ENCODE measurements at places on chromosomes 1 and 21.

DNA sequence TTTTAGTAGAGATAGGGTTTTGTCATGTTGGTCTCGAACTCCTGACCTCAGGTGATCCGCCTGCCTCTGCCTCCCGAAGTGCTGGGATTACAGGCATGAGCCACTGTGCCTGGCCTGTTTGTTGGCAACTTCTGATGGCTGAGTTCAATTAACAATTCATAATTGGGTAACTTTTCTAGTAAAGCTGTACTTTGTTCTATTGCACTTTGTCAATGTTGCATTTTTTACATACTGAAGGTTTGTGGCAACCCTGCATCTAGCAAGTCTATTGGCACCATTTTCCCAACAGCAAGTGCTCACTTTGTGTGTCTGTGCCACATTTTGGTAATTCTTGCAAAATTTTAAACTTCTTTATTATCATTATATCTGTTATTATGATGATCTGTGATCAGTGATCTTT is 64.5 kb upstream of the USP24 start:
- no peak for DNase-seq

GRCh38 chr1:33242652-33243051 is 13.6 kb upstream of the ZNF362 start:
- no peak for DNase-seq

- DNase-seq, result peak; percentile 75
Measured at GRCh38 chr21:41366522-41367151, 4.8 kb downstream of the MX2 start.

GRCh38 chr1:178539291-178539690 is 26.4 kb downstream of the TEX35 start:
- no peak for DNase-seq

DNA sequence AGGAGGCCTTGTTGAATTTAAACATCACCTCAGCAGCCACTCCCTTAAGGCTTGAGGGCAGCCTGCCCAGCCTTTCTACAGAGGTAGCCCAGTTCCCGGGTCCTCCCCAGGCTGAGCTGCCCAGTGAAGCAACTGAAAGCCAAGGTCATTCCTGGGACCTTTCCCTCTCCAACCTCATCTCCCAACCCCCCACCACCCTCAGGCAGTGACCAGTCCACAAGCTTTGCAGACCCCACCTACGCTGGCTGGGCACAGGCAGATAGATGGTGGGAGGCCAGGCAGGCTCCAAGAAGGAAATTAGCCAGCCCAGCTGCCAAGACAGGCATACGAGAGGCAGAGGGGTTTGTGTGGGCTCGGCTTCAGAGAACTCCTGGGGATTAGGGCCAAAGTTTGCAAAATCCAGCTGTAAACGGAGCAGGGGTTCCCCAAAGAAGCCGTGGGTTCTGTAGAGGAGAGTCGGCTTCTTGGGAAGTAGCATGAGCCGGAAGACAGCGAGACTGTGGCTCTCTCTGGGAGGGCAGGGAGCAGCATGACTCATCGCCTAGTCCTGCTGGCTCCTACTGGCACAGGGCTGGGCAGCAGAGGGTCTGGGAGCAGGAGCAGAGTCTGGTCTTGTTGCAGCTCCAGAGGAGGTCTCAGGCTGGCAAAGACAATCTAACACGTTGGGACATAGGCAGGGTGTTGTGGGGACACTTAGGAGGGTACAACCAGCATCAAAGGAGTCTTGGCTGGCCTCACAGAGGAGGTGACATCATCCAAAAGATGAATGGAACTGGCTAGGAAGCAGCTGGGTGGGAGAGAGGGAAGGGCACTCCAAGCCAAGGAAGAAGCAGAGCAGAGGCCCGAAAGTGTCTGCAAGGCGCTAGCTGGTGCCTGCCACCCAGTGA is 2.8 kb upstream of the ZC3H12A start:
- DNase-seq, result peak; percentile 95

DNA sequence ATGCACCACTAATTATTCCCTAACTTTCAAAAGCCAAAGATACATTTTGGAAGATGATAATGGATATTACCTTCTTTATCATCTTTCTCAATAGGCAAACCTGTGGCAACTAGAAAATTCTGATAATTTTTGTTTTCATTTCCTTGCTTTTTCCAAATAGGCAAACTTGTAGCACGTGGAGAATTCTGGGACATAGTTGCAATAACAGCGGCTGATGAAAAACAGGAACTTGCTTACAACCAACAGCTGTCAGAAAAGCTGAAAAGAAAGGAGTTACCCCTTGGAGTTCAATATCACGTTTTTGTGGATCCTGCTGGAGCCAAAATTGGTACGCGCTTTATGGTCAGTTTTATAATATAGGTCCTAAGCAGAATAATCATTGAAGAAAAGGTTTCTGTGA is 1.5 kb downstream of the FPGT start:
- no peak for DNase-seq

GRCh38 chr1:82227306-82228095 is 426.8 kb downstream of the ADGRL2 start:
- no peak for DNase-seq

GRCh38 chr1:177423090-177423489 is 252.3 kb downstream of the BRINP2 start:
- no peak for DNase-seq

GRCh38 chr1:157948312-157949073 is 45.0 kb upstream of the KIRREL1 start:
- DNase-seq, result peak; percentile 81

DNA sequence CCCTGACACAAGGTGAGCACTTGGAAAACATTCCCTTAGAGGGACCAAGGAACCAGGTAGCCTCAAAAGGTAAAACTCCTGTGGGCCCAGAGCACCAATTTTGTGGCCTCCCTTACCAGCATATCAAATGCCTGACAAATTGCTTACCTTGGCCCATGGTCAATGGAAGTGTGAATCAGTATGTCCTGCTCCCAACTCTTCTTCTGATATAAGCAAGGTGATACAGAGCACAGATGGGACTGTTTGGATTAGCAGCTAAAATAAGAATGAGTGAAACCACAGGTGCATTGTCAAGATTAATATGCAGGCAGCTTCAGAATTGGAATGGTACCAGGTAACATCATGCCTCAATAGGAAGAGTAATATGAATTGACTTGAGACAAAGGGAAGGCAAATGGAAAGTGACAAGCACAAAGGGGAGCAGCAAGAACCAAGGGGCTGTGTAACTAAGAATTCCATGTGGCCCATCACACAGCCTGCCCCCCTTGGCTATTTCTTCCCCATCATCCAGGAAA is 156.8 kb upstream of the KCND3 start:
- DNase-seq, result no peak

- no peak for DNase-seq
Measured at GRCh38 chr21:32474179-32475059, 61.9 kb downstream of the EVA1C start.

DNA sequence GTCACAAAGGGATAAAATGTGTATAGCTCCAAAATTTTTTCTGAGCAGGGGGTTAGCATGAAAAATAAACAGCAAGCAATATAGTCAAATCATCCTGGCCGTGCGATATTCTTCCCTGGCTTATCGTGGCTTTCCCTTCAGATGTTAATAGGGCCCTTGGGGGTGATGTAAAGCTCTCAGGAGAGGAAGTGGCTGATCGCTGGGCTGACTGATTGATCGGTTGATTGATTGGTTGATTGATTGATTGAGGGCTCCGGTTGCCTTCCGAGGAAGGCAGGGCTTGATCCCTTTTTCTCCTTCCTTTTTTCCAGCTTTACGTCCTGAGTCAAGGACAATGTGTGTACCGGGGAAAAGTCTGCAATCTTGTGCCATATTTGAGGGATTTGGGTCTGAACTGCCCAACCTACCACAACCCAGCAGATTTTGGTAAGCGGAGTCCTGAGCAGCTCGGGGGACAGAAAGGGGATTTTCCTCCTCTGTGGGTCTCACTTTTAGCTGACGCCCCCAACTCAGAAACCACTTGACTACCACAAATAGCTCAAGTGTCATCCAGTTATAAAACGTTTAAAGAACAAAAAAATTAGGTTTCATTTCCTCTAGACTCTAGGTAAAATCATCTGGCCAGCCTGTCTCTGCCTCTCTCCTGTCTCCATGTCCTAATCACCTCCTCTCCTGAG is 29.5 kb downstream of the TFF3 start:
- DNase-seq, result no peak

DNA sequence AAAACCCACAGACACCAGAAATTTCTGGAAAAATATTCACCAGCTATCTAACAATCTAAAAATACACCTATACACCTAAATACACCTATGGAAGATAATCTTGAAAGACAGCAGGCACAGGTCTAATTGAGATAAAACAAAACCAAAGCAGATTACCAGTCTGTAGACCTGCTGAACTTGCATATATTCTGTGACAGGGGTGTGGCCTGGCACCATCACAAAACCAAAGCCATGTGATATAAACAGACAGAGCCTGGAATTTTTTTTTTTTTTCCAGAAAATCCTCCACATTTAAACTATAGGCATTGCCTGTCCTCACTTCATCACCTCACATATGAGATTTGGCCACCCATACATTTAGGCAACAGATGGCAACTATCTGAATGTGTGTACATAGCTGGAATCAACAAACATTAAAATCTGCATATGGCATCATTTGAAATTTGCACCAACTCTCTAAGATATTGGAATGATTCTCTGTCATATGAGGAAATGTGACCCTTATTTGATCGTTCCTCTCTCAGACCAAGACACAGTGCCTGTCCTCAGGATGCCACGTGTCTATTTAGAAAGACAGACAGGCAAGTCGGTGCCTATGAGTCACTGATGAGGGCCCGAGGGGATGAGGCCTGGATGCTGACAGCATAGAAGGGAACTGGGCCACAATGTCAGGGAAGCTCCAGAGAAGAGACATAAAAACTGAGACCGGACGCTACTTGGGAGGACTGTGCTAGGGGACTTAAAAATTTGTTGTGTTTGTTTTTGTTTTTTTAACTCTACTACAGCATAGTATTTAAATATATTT is 32.6 kb downstream of the NMNAT2 start:
- no peak for DNase-seq

- no peak for DNase-seq
Measured at GRCh38 chr1:223496883-223497282, 103.7 kb downstream of the CCDC185 start.

- no peak for DNase-seq
Measured at GRCh38 chr1:162297208-162297607, 79.4 kb downstream of the SPATA46 start.

GRCh38 chr1:170296211-170296610 is 150.5 kb downstream of the NTMT2 start:
- no peak for DNase-seq

- DNase-seq, result no peak
Measured at GRCh38 chr1:230563591-230563990, 78.7 kb upstream of the COG2 start.

GRCh38 chr1:40712405-40712944 is 21.0 kb downstream of the NFYC start:
- DNase-seq, result no peak

DNA sequence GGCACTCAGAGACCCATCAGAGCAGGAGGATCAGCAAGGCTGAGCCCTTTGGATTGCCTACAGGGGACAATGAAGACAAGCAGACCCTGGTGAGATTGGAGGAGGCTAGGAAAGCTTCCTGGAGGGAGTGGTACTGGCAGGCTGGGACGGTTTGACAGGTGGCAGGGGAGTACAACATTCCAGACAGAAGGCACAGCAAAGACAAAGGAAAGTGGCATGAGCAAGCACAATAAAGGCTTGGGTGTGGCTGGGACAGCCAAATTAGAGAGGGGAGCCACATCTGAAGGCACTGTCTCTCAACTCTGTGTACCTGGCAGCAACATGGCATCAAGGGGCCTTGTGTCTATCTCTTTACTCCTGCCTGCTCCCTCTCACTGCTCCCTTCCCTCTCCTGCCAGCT is 38.2 kb downstream of the DMAP1 start:
- DNase-seq, result no peak

- no peak for DNase-seq
Measured at GRCh38 chr1:225915538-225915991, 8.5 kb downstream of the PYCR2 start.

GRCh38 chr1:172149346-172149745 is 271.1 kb upstream of the C1orf105 start:
- DNase-seq, result no peak

GRCh38 chr1:65691152-65691900 is 101.4 kb upstream of the PDE4B start:
- no peak for DNase-seq

DNA sequence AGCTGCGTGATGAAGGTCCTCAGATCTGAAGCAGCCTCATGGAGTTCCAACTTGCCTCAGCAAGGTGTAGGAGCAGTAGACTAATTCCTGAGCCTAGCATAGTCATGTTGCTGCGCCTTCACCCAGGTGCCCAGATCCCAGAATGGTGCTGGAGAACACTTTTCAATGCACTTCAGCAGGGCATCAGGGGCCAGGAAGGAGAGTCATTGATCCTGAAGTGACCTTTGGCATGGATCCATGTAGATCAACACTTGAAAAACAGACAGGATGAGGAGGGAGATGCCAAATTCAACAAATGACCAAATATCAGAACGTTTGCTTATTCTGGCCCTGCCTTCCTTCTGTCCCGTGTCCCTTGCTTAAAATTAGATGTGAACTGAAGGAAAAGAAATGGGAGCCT is 91.9 kb downstream of the LEPR start:
- DNase-seq, result no peak

GRCh38 chr1:175548774-175549173 is 194.6 kb downstream of the TNR start:
- DNase-seq, result no peak

- no peak for DNase-seq
Measured at GRCh38 chr1:93818570-93818959, 60.4 kb downstream of the DNTTIP2 start.

DNA sequence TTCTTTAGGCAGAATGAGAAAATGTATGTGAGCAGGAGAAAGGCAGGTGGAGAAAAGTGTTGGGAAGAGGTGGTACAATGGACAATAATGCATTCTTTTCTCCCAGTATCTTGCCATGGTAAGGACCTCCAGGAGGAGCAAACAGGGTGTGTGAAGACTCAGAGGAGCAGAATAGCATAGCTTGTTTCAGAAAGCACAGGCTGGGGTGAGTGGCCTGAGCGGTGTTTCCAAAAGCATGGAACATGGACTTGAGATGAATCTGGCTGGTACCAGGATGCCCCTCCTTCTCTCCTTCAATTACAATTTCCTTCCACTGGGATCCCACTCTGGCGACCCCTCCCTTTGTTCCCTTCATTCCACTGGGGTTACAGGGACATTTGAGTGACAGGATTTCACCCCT is 123.4 kb upstream of the TNR start:
- DNase-seq, result no peak

GRCh38 chr1:12454406-12455391 is 163.3 kb downstream of the DHRS3 start:
- peak; percentile 49 for DNase-seq

GRCh38 chr1:204697893-204698292 is 12.4 kb upstream of the LRRN2 start:
- DNase-seq, result no peak

DNA sequence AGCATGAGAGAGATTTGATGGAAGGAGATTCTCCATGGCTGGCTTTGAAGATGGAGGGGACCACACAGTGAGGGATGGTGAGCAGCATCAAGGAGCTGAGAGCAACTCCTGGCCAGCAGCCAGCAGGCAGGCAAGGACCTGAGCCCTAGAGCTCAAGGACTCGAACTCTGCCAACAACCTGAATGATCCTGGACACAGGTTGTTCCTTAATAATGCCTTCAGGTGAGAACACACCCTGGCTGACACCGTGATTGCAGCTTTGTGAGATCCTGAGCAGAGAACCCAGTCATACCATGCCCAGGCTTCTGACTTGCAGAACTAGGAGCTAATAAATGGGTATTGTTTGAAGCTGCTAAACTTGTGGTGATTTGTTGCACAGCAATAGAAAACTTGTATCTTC is 183.1 kb downstream of the LMX1A start:
- DNase-seq, result no peak
